ENCODE measurements at places on chromosomes 12 and 14.
A peak's percentile ranks its signal among the peaks of the same experiment; 100 is the strongest.

DNA sequence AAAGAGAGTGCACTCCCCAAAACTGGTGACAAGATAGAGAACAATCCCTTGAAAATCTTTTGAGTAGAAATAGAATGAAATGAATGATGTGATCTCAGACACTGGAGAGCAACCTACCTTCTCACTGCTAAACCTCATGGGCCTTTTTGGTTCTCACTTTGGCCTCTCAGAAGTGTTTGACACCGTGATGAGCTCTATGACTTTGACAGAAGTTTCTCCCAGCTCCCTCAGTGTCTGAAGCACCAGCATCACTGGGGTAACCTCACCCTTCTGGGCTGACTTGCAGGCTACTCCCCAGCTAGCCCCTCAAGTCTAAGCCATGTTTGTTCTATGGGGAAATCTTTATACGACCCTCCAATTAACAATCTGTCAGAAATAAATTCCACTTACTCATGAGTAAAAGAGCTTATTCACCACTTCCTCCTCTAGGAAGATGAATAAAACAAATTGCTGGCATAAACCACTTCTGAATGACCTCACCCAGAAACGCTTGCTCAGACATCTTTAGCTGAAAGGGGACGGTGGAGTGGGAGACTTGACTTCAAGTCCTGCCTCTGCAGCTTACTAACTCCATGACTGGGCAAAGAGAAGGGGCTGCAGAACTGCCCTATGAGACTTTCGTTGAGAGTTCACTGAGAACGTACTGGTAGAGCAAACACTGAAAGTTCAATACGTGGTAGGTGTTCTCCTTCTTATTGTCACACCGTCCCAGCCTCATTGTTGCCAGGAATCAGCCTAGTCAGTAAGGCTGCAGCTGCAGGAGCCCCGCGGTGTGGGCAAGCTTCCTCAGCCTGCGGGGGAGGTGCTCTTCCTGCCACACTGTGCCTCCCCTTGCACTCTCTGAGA lies 46.5 kb downstream of the ST8SIA1 start:
- DNase-seq: peak; percentile 18

DNA sequence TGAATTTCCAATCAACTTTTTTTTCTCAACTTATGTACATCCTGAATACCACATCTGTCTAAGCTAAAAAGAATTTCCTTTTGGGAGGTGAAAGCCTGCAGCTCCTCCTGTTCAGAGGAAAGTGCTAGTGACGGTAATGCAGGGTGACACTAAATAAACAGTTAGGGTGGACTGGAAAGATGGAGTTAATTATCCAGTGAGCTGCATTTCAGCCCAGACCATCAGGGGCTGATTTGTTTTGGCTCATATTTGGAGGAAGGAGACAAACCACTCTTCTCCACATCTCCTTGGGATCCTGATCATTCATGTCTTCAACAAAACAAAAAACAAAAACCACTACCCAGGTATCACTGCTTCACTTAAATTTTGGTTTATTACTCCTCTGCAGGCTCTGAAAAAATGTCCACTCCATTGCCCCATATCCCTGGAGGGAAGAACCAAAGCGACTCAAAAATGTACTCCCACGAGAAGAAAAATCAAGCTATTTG lies 5.1 kb upstream of the SIX1 start:
- DNase-seq: no peak

GRCh38 chr12:131102991-131103668 lies 149.4 kb downstream of the ADGRD1 start:
- no peak for DNase-seq

DNA sequence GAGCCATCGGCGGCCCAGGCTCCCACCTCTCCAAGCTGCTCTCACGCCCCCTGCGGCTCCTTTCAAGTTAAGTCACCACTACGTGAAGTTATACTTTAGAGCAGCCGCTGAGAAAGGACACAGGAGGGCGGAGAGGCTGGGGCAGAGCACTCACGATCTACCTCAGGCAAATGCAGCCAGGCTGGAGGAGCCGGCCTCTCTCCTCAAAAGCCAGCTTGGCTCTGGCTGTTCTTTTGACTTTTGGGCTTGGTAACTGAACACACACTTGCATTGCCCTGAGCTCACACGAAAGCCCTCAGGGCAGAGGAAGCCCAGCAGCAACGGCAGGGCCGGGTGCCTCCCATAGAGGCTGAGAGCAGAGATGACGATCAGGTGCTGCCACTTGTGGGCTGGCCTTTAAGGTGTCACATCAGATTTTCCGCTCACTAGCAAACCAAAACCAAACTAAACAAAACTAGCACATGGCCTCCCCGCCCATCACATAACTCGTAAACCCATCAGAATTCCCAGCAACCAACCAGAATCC lies 75.2 kb downstream of the PITPNM2 start:
- DNase-seq: peak; percentile 78

- peak; percentile 64 for DNase-seq
These were observed 4.1 kb downstream of the CDKN1B start for GRCh38 chr12:12721176-12721751.

- DNase-seq: no peak
These were observed 222.9 kb downstream of the ZFP36L1 start for GRCh38 chr14:68569970-68570409.

GRCh38 chr14:79708426-79709388 lies 502.6 kb downstream of the DIO2 start:
- DNase-seq: no peak

- DNase-seq: no peak
These were observed 33.4 kb downstream of the BCAT1 start for GRCh38 chr12:24915501-24915900.

DNA sequence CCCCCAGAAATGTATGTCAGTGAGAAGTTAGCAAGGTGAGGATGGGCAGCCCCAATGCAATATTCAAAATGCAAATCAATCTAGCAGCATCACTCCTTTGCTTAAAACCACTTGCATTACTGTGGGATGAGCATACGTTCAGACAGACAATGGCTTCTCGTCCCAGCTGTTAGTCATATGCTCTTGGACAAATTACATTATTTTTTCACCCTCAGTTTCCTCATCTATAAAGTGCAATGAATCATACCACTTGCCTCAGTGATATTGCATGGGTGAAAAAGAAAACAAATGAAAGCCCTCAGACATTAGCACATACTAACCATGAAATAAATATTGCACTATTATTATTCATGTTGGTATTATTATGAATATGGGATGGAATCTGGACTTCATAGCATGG lies 132.3 kb downstream of the C12orf75 start:
- DNase-seq: no peak

GRCh38 chr12:120356567-120357030 lies 12.4 kb downstream of the MSI1 start:
- DNase-seq: peak; percentile 62

DNA sequence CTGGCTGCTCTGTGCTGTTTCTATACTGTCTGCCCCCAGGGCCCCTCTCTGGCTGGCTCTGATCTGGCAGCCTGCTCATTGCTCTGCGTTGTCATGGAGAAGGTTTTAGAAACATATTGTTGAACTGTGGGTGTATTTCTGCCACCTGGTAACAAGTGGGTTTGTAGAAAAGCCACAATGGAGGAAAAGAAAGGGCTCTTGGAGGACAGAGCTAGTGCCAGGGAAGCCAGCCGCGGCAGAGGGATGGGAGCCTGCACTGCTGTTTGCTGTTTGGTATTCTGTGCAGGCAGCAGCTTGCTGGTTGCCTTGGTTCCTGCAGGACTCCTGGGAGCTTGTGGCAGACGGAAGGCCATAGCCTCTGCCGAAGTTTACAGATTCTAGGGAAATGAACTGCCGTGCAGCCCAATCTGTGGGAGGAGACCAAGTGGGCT lies 15.1 kb downstream of the CCDC177 start:
- DNase-seq: no peak

DNA sequence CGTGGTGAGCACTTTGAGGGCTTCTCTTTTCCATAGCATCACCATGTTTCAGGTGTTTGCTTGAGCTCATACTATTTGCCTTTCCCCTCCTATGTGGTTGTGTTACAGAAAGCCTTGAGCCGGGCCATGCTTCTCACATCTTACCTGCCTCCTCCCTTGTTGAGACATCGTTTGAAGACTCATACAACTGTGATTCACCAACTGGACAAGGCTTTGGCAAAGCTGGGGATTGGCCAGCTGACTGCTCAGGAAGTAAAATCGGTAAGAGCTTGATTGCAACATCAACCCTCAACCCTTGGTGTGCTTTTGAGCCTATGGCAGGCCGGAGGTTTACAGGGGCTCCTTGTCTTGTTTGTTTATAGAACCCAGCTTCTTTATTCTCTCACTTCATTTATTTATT lies 8.1 kb downstream of the LETMD1 start:
- no peak for DNase-seq

DNA sequence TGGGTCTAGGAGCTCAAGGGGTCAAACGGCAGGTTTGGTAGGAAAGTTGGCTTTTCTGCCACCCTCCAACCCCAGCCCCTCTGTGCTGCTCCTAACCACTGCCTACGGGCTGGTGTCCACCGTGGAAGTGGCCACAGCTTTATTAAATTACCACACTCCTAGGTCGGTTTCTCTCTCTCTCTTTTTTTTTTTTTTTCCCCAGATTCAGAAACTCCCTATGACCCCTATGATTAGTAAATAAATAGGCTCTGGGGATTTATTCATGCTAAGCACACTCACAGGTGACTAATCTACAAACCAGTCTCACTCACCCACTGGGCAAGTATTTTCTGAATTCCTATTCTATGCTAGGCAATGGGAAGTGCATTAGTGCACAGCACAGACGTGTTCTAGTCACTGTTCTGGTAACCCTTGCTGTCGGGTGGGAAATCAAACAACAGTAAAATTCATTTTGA lies 8.7 kb upstream of the DDX47 start:
- DNase-seq: no peak

DNA sequence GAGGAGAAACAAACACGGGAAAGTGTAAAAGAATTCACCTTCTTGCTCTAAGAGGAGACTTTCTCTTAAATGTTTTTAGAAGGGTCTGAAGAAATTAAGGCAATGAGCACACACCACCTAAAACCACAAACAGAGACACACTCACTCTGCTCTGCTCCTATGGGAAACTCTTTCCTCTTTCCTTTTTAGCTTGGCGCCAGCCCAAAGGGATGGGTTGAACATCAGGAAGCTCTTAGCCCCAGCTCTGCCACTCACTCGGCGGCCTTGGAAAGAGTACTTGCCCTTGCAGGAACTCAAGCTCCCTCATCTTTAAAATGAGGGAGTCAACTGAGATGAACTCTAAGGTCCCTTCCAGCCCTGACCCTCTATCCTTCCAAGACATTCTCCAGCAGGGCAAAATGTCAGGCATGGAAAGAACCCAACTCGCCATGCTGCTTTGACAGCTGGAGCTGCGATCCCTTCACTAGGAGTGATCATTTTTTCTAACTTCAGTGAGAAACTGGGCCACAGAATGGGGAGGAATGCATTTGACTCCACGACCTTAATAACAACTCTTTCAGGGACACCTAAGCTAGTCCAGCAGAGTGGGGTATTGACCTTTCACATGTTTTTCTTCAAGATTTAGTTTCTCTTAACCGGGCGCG lies 980 bp upstream of the RNASE8 start:
- no peak for DNase-seq

DNA sequence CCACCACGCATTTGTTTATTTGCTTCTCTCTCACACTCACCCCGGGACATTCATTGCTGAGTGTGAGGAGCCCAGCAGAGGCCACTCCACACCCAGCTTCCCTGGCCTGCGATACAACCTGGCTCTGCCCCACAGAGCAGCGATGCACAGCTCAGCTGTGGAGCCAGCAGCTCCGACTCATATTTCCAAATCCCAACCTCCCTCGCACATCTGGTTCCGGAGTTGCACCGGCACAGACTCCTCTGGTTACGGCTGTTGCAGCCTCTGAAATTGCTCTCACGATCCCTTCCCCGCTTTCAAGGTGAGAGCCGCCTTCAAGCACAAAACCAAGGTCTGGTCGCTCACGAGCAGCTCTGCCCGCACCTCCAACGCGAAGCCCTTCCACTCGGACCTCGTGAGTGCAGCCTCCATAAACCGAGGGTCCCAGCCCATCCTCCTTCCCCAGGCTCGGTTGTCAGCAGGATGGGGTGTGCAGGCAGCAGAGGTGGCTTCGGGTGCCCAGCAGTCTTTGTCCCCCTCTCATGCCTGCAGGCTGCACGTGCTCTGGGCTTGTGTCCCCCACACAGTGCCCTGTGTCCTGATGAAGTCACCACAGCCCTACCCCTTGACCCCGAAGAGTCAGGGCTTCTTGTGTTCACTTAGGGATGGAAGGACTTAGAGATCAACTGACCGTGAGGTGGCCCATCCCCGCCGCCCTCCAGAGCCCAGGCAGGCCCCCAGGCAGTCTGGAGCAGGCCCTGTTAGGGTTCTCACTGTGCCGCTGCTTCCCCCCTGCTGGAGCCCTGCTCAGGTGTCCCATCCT lies 184.3 kb downstream of the ADGRD1 start:
- DNase-seq: no peak

- no peak for DNase-seq
These were observed 52.0 kb upstream of the CPM start for GRCh38 chr12:68984796-68985573.

DNA sequence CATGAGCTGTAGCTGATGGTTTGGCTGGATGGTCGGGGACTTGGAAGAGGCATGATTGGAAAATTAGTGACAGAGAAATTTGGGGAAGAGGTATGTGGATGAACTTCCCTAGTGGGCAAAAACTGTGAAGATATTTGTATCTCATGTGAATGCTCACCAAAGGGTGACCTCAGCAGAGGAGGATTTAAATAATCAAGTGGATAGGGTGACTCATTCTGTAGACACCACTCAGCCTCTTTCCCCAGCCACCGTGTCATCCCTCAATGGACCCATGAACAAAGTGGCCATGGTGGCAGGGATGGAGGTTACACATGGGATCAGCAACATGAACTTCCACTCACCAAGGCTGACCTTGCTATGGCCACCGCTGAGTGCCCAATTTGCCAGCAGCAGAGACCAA lies 60.8 kb upstream of the KRAS start:
- no peak for DNase-seq

DNA sequence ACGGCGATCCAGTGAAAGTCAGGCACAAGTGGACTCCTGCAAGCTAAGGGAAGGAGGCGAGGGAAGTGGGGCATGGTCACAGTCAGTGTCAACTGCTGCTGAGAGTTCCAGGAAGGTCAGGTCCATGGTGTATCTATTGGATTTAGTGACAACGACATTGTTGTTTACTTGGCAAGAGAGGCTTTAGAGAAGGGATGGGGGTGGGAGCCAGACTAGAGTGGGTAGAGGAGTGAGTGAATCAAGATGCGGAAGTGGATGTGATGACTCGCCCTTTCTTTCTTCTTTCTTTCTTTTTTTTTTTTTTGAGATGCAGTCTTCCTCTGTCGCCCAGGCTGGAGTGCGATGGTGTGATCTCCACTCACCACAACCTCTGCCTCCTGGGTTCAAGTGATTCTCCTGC lies 12.5 kb downstream of the P2RX7 start:
- DNase-seq: peak; percentile 10

- no peak for DNase-seq
These were observed 98.9 kb downstream of the PLXNC1 start for GRCh38 chr12:94247246-94247645.

- no peak for DNase-seq
These were observed 40.6 kb upstream of the TAS2R42 start for GRCh38 chr12:11227373-11227772.

DNA sequence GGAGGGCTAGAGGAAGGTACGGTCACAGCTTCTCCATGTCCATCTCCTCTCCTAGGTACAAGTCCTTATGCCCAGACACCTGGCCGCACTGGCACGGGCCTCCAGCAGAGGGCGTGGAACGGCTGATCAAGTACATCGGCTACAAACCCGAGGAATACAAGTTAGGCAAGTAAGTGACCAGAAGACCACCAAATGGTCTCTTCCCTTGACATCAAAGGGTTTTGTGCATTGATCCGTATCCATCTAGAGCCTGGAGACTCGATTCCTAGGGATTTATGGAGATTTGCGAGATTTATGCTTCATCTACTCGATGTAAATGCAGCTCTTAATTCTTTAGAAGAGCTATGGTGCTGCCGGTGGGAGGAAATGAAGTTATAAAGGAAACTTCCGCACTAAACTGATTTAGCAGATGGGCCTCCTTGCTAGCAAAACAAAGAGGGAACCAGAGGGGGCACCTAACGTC lies 44.2 kb downstream of the KCTD10 start:
- DNase-seq: peak; percentile 70
